ENCODE measurements at places on chromosomes 13 and 19.

- DNase-seq: no peak
Measured at GRCh38 chr13:92028695-92029094, 630.3 kb downstream of the GPC5 start.

GRCh38 chr19:16347706-16348105, 23.1 kb downstream of the KLF2 start:
- no peak for DNase-seq

GRCh38 chr19:1512671-1513498, at the start of gene ADAMTSL5:
ADAMTSL5 (minus strand) TSS chr19:1513019; CDS start chr19:1510943, 2,076 bp downstream.
- peak; percentile 17 for DNase-seq

GRCh38 chr13:99312493-99312883, 5.3 kb upstream of the GPR183 start:
- no peak for DNase-seq

GRCh38 chr19:40089462-40089861, 1.3 kb downstream of the ZNF780A start:
- DNase-seq: no peak
